Stimulated activated CD4-positive, alpha-beta T cell treated with anti-CD3 and anti-CD28 coated beads, Interleukin-12 subunit alpha, Interleukin-12 subunit beta, amount 100 ng/mL, for 24 hours (primary cell): ENCODE measurements at places on chromosomes 4 and X.
A peak's percentile ranks its signal among the peaks of the same experiment; 100 is the strongest.

DNA sequence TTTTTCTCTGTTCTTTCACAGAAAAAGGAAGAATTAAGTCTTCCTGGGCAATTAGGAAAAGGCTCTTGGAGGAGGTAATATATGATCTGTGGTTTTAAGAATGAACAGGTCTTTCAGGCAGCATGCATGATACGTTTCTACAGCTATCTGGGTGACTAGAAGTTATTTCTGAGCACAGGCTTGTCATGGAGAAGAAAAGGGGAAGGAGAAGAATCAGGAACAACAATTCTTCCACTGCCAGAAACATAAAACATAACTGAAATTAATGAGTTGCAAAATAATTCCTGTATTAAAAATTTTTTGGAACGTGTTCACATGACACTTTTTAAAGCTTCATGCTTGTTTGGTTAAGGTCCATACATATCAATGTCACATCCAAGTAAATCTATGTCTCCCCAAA lies 17.7 kb upstream of the STIM2 start:
- DNase-seq, result no peak

DNA sequence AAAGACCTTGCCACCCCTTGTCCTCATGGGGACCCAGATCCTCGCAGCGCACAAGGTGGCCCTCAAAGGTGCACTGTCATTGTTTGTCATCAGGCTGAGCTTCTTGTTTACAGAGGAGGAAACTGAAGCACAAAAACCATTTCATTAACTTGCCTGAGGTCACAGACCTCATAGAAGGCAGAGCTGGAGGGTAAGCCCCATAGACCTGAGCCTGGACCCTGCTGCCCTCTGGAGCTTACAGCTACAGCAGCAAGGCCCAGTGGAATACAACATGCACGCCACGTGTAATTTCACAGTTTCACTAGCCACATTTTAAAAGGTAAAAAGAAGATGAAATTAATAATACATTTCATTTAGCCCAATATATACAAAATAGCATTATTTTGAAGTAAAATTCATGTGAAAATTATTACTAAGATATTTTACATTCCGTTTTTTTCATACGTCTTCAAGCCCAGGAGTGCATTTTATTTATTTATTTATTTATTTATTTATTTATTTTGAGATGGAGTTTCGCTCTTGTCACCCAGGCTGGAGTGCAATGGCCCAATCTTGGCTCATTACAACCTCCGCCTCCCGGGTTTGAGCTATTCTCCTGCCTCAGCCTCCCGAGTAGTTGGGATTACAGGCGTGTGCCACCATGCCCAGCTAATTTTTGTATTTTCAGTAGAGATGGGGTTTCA lies 8.8 kb downstream of the JAKMIP1 start:
- no peak for DNase-seq

DNA sequence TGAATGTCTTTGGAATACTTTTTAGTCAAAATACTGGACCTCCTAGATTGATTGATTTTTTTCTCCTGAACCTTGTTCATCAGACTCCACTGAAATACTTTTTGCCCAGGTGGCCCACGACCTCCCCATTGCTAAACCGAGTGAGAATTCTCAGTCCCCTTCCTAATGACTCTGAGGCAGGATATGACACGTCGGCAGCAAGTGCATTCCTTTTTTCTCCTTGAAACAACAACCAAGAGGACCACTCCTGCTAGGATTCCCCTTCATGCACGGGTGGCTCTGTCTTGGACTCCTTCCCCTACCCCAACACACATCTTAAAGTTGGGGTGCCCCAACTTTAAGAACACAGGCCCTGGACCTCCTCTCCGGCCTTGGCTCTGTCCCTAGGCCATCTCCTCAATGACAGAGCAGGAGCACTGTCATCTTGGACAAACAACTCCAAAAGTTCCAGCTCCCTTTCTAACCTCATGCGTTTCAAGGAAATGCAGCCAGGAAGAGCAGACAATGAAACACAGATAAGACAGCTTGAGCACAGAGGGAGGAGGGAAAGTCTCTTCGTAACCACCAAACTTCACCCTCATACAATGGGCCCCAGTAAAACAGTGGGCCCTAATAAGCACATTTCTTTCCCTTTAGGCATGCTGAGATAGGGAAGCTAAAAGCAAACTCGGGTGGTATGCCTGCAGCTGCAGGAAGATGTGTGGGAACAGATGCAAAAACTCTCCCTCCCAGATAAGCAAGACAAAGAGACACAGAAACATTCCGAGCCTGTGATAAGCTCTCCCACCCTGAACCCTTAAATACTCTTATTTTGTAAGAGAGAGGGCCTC lies 33.9 kb downstream of the ZBTB49 start:
- DNase-seq, result no peak

DNA sequence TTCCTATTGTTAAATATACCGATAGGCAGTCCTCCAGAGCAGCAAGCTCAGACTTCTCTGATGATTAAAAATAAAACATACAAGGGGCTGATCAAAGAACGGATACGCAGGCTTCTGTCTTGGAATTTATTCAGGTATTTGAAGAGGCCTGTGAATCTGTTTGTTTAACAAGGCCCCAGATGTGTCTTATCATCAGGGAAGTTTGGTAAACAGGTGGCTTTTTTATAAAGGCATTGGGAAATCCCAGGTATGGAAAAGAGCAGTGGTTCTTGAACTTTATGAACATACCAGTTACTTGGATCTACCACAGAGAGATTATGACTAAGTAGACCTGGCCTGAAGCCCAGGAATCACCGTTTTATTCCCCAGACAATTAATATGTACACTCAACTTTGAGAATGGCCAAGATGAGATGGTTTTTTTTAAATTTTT lies 47.9 kb downstream of the SOWAHB start:
- no peak for DNase-seq

DNA sequence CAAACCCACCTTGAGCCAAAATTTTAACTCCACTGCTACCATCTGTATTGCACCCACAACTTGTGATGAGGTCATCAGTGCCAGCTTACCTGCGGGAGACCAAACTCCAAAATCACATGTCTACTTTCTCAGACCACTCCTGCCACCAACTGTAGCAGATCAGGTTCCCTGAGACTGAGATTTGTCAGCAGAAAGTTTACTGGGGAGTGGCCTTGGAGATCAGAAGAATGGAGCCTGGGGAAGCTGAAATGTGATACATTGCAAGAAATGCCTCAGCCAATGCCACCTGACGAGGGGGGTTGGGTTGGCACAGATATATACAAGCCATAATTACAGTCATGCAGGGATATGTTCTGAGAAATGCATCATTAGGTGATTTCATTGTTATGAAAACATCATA lies 19.1 kb downstream of the HAUS3 start:
- DNase-seq, result no peak

DNA sequence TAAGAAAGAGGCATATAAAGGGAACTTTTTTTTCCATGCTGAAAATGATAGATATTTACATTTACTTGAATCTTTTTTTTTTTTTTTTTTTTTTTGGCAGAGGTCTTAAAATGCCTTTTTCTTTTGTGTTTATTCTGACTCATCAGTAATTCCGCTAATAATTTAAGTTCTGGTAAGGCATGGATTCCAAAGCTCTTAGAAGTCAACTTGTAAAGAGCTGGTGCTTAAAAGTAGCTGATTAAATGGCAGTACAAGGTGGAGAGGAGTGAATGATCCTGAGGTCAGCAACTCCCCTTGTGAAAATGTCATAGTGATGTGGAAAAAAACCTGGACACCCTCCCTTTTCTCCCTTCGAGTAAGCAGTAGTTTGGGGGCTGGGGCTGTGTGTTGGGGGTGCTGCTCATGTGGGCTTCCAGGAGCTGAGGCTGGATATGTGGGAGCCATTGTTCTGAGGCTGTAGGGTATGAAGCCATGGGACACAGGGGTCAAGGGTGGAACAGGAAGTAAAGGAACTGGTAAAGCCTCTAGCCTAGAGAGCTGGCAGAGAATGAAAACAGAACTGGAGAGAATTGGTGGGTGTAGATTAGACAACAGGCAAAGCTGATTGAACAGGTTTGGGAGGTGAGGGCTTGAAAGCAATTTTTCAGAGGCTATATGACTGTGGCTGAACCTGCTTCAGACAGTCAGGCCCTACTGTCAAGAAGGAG lies 41.0 kb upstream of the PITX2 start:
- DNase-seq, result no peak

GRCh38 chr4:138870737-138871554 lies 144.6 kb upstream of the NOCT start:
- peak; percentile 39 for DNase-seq

- DNase-seq, result no peak
These were observed 7.4 kb downstream of the MAGEB10 start for GRCh38 chrX:27815209-27815608.

- no peak for DNase-seq
These were observed 551.7 kb upstream of the INTU start for GRCh38 chr4:127081041-127081440.

DNA sequence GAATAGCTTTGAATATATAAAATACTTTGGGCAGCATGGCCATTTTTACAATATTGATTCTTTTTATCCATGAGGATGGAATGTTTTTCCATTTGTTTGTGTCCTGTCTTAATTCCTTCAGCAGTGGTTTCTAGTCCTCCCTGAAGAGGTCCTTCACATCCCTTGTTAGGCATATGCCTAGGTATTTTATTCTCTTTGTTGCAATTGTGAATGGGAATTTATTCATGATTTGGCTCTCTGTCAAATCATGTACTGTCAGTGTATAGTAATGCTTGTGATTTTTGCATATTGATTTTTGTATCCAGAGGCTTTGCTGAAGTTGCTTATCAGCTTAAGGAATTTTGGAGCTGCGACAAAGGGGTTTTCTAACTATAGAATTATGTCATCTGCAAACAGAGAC lies 18.5 kb downstream of the UGT2B15 start:
- no peak for DNase-seq

DNA sequence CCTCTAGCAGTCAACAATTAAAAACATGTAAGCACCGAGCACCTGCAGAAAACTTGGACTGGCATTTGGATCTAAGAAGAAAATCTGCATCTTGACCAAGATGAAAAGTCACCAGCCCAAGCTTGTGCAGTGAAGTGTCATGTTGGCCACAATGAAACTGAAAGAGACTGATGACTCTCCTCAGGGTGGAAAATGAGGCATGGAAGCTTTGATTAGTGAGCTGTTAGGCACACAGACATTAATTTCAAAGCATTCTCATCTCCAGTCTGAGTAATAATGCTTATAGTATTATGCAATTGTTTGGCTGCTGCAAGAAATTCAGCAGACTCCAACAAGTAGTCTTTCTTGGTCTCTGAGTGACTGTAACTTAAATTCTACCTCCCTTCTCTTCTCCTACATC lies 150.1 kb downstream of the AR start:
- DNase-seq, result no peak

- no peak for DNase-seq
These were observed 206.7 kb downstream of the SHROOM3 start for GRCh38 chr4:76641758-76642157.

DNA sequence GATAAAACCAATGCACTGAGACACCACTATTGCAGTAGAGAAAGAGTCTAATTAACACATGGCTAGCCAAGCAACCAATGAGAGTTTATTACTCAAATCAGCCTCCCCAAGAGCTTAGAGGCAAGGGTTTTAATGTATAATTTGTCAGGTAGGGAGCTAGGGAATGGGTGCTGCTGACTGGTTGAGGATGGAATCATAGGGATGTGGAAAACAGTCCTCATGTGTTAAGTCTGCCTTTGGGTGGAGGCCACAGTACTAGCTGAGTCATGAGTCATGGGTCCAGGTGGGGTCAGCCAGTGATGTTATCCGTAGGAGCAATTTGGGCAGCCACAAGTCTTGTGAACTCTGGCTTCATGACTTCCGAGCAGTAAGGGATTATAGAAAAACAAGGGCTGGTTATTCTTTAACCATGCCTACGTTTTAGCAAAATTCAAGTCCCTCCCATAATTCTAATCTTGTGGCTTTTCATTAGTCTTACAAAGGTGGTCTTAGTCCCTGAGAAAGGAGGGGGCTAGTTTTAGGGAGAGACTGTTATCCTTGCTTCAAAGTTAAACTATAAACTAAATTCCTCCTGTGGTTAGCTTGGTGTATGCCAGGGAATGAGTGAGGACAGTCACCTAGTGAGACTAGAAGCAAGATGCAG lies 25.1 kb upstream of the PLAC8 start:
- DNase-seq, result no peak

DNA sequence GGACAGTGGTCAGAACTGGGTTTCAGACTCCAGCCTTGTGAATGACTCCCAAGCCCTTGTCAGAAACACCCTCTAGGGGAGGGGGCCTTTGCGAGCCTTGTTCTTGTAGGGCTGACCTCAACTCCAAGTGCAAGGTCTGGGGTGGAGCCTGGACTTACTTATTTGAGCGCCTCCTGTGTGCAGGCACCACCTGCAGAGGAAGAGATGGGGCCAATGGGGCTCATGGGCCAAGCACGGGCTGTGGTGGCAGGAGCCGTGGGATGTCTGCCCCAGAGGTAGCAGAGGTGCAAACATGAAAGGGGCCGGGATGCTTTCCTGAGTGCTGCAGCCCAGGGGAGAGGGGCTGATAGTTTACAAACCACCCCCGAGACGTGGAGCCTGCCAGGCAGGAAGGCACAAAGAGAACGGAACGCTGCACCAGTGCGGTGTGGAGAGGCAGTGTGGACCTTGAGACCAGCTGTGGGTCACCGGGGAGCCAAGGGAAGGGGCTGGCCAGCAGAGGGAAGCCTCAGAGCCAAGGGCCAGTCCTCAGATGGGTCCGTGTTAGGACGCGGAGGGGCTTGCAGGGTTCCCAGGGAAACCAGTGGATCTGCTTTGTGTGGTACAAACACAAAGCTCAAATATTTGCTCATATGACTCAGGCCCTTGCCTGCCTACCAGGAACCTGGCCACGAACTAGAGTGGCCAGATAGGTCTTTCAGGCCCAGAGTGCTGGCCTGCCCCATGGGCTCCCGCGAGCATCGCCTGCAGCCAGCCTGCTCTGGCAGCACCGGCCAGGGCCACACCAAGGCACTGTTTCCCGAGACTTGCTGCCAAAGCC lies 8.7 kb upstream of the TADA2B start:
- no peak for DNase-seq

- DNase-seq, result no peak
These were observed 922.0 kb downstream of the DMD start for GRCh38 chrX:32289356-32289755.

- DNase-seq, result no peak
These were observed 294.5 kb downstream of the PDGFC start for GRCh38 chr4:156677131-156677531.

- DNase-seq, result no peak
These were observed 70.9 kb downstream of the ATXN3L start for GRCh38 chrX:13248867-13249486.

GRCh38 chr4:150668824-150669223 lies 86.9 kb downstream of the MAB21L2 start:
- DNase-seq, result no peak

DNA sequence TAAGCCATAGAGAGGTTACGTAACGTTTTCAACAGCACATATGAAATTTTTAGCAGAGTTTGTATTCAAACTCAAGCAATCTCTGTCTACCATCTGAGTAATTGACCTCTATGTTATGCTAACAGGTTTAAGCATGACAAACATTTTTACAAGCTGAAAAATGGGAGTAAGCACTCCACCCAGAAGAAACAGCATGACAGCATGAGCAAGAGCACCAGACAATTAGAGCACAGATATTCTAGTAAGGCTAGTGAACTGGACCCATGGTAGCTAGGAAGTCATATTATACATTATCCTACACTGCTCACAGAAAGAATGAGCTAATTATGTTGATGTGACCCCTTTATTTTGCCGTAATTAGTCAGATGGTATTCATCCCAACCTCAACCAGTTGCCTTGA lies 200.5 kb downstream of the PABPC4L start:
- DNase-seq, result no peak
